ENCODE measurements at places on chromosomes 2 and 18. TPM values are rescaled to one million over a fixed set of nuclear protein-coding genes. Genes with fewer than 3 reads are reported as not detected.

The GKN2 gene
- total RNA-seq, result not detected

The IL1R1 gene
- total RNA-seq, result 54.8 TPM

The LTBP1 gene
- 113 TPM for total RNA-seq

The GPR45 gene
- not detected for total RNA-seq

The ITGB6 gene
- 1.3 TPM for total RNA-seq

The TUBA3E gene
- total RNA-seq, result 2.8 TPM

The GPR55 gene
- not detected for total RNA-seq

The CIDEA gene
- total RNA-seq, result 5.8 TPM

The MERTK gene
- 11.0 TPM for total RNA-seq

The ADAM17 gene
- total RNA-seq, result 23.1 TPM

The ALPG gene
- total RNA-seq, result not detected

The CNRIP1 gene
- 22.0 TPM for total RNA-seq

The PUS10 gene
- 3.5 TPM for total RNA-seq

The POTEC gene
- total RNA-seq, result not detected

The CNTNAP5 gene
- total RNA-seq, result not detected

The SLC19A3 gene
- 0.29 TPM for total RNA-seq

The LYPD1 gene
- total RNA-seq, result not detected

The RGPD4 gene
- 0.11 TPM for total RNA-seq

The ENOSF1 gene
- 44.3 TPM for total RNA-seq

The SKA1 gene
- total RNA-seq, result 0.49 TPM
